Activated naive CD8-positive, alpha-beta T cell treated with anti-CD3 and anti-CD28 coated beads, Interleukin-2, amount 50 U/mL, for 24 hours (primary cell): ENCODE measurements at places on chromosomes 7 and 10.

DNA sequence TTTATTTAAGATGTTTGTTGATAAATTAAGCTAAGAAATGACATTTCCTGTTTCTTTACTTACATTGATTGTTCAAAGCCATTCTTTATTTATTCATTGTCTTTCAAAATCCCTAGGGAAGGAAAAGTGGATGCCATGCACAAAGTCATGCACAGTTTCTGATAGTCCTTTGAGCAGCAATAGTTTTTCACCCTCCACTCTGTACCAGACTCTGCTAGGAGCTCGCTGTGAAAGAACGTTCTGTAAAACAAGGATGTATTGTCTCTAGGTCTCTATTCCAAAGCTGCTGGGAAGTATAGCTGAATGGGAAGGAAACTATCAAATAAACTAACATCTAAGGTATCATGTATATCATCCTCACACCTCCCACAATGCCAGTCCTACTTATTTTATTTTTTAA lies 7.8 kb upstream of the NOC3L start:
- no peaks in the 10 kb centered on the region for H3K36me3 ChIP-seq
- H3K27me3 ChIP-seq = peaks cover 33% of the 10 kb centered on the region
- DNase-seq = no peak
- no peak overlapping the region for H3K4me3 ChIP-seq
- H3K4me1 ChIP-seq = no peaks in the 10 kb centered on the region

DNA sequence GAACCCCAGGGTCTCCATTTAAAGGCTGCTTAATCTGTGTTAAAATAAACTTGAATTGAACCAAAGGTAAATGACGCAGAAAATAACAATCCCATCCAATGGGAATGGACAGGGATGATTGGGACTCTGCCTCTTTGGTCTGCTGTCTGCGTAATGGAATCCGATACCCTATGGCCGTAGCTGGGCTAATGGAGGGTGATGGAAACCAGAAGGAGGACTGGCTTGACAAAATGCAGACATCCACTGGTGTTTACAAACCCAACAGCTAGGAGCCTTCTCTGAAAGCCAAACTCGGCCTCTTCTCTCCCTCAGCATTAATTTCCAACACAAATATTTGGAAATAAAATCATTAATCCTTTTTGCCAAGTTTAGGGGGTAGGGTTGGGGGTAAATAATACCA lies 162.2 kb upstream of the CHST15 start:
- no peak overlapping the region for H3K4me3 ChIP-seq
- no peak for DNase-seq
- no peak overlapping the region for H3K27ac ChIP-seq
- peaks cover 3% of the 10 kb centered on the region for H3K4me1 ChIP-seq
- H3K36me3 ChIP-seq = no peaks in the 10 kb centered on the region

- H3K27me3 ChIP-seq = no peaks in the 10 kb centered on the region
- H3K27ac ChIP-seq = no peak overlapping the region
- H3K4me3 ChIP-seq = no peak overlapping the region
- no peaks in the 10 kb centered on the region for H3K36me3 ChIP-seq
- H3K4me1 ChIP-seq = no peaks in the 10 kb centered on the region
Observed at GRCh38 chr10:131176907-131177306, 134.6 kb downstream of the TCERG1L start.

DNA sequence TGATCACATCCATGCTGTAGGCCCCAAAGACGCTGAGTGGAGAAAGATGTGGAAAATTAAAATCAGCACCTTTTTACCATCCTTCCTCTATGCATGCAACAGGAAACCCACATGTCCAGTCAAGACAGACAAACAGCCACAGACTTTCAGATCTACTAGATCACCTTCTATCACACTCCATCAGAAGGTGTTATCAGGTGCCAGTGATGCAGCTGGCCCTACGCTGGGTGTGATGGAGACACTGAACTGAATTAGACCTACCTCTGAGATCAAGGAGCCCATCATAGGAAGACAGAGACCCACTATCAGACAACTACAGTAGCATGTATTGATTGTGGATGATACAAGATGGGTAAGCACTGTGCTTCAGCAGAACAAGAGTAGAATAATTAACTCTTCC lies 15.5 kb downstream of the CYP3A4 start:
- no peak overlapping the region for H3K4me3 ChIP-seq
- peaks cover 19% of the 10 kb centered on the region for H3K4me1 ChIP-seq
- no peak overlapping the region for H3K27ac ChIP-seq
- no peaks in the 10 kb centered on the region for H3K36me3 ChIP-seq

GRCh38 chr10:124739986-124740368 lies 4.2 kb downstream of the FAM53B start:
- H3K36me3 ChIP-seq = peaks cover 4% of the 10 kb centered on the region
- H3K27ac ChIP-seq = peak overlapping the region; percentile 48
- no peak for DNase-seq
- H3K27me3 ChIP-seq = peaks cover 6% of the 10 kb centered on the region

DNA sequence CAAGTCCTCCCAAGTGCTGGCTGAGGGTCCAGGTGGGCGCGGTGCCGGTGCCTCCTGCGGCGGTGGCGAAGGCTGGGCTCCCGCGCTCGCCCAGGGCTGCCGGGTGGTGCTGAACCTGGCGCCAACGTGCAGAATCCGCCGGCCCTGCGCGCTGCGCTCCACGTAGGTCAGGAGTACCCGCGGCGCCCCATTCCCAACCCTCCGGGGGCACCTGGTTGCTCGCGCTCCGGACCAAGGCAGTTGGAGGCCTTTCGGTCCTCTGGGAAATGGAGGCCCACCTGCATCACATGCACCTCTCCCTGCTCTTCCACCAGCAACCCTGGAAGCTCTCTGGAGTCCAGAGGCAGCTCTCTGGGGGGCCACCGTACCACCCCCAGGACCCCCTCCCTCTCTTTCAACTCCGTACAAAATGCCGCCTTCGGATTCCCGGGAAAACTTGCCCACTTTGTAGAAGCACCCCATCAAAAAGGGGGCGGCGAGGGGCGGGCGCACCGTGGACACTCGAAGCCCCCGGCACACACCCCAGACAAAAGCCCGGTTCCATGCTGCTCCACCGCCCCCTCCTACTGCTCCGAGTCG lies 745 bp downstream of the SLC16A9 start:
- no peak overlapping the region for H3K27ac ChIP-seq
- peak; percentile 18 for DNase-seq
- no peaks in the 10 kb centered on the region for H3K4me1 ChIP-seq
- H3K27me3 ChIP-seq = peaks cover 64% of the 10 kb centered on the region
- peak overlapping the region; percentile 67 for H3K4me3 ChIP-seq
- no peaks in the 10 kb centered on the region for H3K36me3 ChIP-seq

GRCh38 chr7:84548366-84549365 lies 354.1 kb upstream of the SEMA3A start:
- no peak overlapping the region for H3K4me3 ChIP-seq
- no peak for DNase-seq

DNA sequence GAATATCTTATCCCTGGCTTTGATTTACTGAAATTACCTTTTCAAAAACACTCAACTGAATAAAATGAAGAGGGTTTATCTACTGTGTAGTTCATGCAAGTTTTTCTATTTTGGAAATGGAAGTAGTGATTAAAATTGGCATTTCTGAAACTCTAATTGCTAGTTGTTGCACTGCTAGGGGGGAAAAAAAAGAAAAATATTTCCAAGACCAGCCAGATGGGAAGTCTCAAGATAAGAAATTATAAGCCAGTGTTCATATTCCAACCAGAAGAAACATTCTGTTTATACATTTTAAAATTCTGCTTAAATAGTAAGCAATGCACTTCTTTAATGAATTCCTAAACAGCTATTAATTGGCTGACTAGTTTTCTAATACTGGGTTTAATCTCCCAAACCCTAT lies 9.4 kb upstream of the ADO start:
- H3K36me3 ChIP-seq = no peaks in the 10 kb centered on the region
- H3K27ac ChIP-seq = no peak overlapping the region
- H3K4me1 ChIP-seq = peaks cover 2% of the 10 kb centered on the region
- no peak overlapping the region for H3K4me3 ChIP-seq

GRCh38 chr7:41637049-41637448 lies 65.8 kb downstream of the INHBA start:
- H3K4me1 ChIP-seq = no peaks in the 10 kb centered on the region
- H3K27me3 ChIP-seq = no peaks in the 10 kb centered on the region
- H3K36me3 ChIP-seq = no peaks in the 10 kb centered on the region
- DNase-seq = no peak

DNA sequence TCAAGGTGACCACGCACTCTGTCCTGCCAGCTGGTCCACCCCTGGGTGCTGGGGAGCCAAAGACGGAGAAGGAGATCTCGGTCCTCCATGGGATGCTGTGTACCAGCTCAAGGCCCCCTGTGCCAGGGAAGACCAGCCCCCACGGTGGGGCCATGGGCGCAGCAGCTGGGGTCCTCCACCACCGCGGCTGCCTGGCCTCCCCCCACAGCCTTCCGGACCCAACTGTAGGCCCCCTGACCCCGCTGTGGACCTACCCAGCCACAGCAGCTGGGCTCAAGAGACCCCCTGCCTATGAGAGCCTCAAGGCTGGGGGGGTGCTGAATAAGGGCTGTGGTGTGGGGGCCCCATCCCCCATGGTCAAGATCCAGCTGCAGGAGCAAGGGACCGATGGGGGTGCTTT lies 5.4 kb downstream of the NYAP1 start:
- H3K4me3 ChIP-seq = no peak overlapping the region
- no peak overlapping the region for H3K27ac ChIP-seq
- DNase-seq = no peak
- H3K4me1 ChIP-seq = peaks cover 9% of the 10 kb centered on the region
- H3K36me3 ChIP-seq = no peaks in the 10 kb centered on the region

GRCh38 chr7:780516-780915 lies 51.8 kb upstream of the SUN1 start:
- no peak overlapping the region for H3K27ac ChIP-seq
- H3K27me3 ChIP-seq = no peaks in the 10 kb centered on the region
- DNase-seq = no peak
- H3K36me3 ChIP-seq = peaks cover 39% of the 10 kb centered on the region
- no peaks in the 10 kb centered on the region for H3K4me1 ChIP-seq

DNA sequence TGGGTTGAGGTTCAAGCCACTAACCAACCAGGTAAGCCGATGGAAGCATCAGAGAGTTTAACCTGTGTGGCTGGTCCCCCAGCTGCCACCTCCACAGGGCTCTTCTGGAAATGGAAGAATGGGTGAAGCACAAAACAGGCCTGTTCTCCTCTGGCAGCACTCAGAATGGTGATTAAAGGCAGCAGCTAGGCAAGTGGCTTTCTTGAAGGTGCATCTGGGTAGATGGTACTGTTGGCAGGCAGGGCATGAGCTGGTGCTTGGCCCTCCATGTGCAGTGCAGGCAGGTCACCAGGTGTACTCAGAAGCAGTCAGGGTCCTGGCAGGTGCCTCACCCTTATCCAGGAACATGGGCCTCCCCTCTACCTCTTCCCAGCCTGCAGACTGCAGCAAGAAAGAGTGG lies 11.5 kb downstream of the AKR1E2 start:
- no peak overlapping the region for H3K27ac ChIP-seq
- DNase-seq = no peak
- H3K36me3 ChIP-seq = no peaks in the 10 kb centered on the region
- peaks cover 2% of the 10 kb centered on the region for H3K27me3 ChIP-seq
- no peak overlapping the region for H3K4me3 ChIP-seq

DNA sequence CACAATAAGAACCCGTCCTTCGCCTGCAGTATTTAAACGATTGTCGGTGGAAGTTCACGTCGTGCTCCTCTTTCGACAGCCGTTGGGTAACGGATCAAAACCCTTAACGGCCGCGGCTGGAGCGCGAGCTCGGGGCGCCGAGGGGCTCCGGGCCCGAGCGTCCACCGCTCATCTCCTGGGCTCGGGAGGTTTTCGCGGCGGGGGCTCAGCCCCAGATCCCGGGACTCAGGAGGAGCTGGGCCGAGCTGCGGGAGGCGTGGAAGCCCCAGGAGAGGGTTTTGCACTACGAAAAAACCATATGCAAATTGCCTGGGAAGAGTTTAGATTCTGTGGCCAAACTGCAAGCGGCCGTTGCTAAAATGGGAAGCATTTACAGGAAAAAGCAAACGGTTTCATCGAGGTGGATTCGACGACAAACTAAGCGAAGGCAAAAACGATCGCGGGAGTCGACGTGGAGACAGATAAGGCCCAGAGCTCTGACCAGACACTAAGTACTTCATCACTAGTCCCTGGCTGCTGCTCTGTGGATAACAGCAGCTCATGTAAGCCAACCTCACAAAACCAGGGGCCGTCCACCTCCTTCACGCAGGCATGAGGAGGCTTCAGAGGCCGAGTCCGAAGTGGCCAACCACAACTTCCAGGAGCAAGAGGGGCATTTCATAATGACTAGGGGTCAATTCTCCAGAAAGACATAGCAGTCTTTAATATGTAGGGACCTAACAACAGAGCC lies 129.7 kb downstream of the MARCHF5 start:
- peaks cover 43% of the 10 kb centered on the region for H3K27me3 ChIP-seq
- H3K4me3 ChIP-seq = no peak overlapping the region
- no peak for DNase-seq
- no peak overlapping the region for H3K27ac ChIP-seq
- H3K36me3 ChIP-seq = no peaks in the 10 kb centered on the region
- peaks cover 2% of the 10 kb centered on the region for H3K4me1 ChIP-seq
